ENCODE measurements at places on chromosomes 11 and 22.

DNA sequence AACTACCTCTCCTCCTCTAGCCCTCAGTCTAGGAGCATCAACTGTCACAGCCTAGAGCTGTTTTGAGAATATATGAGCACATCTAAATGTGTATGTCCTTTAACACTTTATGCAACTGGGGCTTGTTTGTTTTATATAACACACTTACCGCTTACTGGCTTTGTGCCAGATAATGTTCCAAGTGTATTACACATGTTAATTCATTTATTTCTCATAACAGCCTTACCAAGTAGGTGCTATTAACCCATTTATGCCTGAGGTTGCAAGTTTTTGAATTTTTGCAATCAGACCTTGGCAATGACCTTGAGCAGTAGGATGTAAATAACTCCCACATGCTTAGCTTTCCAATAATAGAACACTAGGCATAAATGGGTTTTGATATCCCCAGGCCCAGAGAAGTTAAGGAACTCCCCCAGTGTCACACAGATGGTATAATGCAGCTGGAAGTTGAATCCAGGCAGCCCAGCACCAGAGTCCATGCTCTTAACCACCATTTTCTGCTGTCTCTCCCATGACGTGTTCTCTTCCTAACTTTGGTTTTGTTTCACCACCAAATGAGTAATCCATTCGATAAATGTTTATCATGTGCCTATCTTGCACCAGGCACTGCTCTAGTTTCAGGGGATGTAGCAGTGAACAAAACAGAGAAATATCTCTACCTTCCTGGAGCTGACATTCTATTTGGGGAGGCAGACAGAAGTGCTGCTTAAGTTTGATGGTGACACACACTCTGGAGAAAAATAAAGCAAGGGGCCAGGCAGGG is 23.1 kb downstream of the PRDM11 start:
- no peak for DNase-seq

DNA sequence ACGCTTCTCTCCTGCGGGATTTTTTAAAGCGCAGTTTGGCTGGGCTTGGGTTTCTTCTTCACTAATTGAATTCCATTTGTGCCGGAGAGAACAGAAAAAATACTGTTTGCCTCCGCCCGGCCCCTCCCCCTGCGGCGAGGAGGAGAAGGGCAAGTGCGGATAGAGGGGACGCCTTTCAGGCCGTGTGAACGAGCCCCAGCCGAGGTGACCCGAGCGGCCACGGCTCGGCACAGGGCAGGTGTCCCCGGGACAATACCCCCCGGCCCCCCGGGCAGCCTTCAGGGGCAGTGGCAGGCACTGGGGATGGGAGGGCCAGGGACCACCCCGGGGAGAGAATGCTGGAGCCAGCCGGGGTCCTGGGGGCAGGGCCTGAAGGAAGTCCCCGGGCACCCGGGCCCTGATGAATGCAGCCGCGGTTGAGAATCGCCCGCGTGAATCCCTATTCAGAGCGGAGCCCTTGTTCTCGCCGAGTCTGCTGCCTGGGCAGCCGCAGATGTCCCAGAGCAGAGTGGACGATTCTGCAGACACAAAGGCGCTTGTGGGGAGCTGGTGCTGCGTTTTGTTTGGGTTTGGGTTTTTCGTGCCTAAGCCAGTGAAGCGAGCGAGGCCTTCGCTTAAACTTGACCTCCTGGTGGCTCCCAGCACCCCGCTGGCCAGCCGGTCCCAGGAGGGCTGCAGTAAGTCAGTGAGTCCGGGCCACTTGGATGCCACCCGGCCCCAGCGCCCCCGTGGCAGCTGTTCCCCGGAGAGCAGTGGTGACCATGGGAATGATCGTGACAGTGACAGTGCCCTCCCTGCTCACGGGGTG is 96.0 kb downstream of the WNT7B start:
- no peak for DNase-seq

DNA sequence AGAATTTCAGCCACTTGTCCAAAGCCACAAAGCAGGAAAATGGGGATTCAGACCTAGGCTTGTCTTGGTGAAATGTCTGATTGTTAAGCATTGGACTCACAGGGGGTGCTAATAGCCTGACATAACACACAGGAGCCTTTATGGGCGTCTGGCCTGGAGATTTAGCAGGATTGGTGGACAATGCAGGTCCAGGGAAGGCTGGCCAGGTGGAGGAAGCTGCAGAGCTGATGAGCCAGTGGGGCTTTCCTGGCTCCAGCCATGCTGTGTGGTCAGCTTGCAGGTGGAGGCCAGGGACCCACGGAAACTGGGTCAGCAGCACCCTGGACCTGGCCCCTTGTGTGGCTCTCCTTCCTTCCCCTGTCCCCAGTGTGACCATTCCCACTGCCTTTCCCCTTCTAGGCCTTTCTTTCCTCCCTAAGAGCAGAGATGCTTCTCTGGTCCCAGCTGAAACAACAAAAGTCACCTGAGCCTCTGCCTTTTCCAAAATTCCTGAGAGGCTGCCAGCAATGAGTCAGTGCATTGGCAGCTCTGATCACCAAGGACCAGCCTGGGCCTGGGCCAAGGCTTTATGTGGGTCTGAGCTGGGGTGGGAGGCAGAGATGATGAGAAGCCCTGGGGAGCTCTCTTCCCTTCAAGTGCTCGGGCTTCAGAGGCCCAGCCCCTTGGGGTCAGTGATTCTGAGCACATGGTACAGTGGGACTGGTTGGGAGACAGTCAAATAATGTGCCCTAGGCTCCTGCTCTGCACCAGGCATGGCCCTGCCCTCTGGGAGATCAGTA is 85.2 kb downstream of the CCDC81 start:
- DNase-seq, result no peak

GRCh38 chr22:45587638-45588505 is 83.8 kb upstream of the ATXN10 start:
- DNase-seq, result no peak

DNA sequence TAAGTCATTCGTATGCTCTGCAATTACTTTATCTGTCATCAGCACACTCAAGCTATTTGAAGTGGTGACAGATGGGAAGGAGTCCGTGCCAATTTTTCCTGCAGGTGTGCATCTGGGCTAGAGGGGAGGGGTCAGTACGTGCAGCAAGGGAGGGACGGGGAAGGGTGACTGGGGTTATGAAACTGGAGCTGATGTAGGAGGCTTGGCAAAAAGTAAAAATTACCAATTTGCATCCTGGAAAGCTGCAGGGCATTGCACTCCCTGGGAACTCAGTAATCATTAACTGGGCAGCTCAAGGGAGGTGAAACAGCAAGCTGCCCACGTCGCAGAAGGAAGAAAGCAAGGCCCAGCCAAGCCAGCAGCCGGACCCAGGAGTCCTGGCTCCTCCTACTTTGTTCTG is 87.1 kb upstream of the TMEM45B start:
- DNase-seq, result no peak

DNA sequence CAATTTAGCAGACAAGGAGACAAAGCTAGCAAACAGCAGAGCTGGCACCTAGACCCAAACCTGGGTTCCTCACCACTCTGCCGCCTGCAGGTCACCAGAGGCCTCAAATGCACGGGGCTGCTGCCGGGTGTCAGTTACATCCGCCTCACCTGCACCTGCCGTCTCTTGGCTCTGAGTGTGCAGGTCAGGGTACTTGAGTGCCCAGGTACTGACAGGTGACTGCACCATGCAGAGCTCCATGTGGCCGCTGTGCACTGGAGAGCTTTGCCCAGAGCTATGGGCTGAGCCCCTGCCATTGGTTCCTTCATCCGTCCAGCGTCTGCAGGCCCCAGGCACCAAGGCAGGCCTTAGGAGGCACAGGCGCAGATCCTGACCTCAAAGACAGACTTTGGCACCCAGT is 35.0 kb downstream of the PDGFB start:
- no peak for DNase-seq

DNA sequence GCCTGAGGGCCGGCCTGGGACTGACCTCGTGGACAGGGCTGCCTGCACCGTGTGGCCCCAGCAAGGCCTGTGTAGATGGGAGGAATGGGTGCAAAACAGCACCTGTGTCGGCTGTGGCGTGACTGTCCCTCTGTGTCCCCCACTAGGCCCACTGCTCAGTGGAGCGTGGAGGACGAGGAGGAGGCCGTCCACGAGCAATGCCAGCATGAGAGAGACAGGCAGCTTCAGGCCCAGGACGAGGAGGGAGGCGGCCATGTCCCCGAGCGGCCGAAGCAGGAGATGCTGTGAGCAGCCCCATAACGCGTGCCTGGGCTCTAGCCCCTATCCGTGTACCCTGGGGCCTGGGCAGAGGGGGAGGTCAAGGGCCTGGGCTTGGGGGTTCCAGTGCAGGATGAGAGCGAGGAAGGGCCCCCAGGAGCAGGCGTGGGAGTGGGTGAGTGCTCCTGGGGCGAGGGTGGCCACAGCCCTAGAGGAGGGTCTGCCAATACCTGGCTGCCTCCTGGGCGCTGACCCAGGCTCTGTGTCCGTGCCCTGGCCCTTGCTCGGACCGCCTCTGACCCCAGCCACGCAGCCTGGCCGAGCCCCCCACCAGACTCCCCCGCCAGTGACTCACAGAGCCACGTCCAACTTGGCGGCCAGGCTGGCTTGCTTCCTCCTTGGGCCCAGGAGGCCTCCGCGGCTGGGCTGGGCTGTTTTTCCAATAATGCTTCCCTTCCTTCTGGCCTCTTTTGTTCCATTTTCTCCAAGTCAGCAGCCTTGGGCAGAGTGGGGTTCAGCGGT is 11.6 kb downstream of the PRR33 start:
- DNase-seq, result no peak
